Sigmoid colon (tissue), 7 donors: ENCODE measurements at places on chromosomes 16 and 17. TPM values are rescaled to one million over a fixed set of nuclear protein-coding genes. Genes with fewer than 3 reads are reported as not detected.

- peaks cover 60% of the 10 kb centered on the region for H3K27me3 ChIP-seq
- no peak overlapping the region for H3K27ac ChIP-seq
- H3K4me3 ChIP-seq = no peak overlapping the region
- peaks cover 30% of the 10 kb centered on the region for H3K36me3 ChIP-seq
Observed at GRCh38 chr16:88634141-88634993, 4.0 kb upstream of the IL17C start.

DNA sequence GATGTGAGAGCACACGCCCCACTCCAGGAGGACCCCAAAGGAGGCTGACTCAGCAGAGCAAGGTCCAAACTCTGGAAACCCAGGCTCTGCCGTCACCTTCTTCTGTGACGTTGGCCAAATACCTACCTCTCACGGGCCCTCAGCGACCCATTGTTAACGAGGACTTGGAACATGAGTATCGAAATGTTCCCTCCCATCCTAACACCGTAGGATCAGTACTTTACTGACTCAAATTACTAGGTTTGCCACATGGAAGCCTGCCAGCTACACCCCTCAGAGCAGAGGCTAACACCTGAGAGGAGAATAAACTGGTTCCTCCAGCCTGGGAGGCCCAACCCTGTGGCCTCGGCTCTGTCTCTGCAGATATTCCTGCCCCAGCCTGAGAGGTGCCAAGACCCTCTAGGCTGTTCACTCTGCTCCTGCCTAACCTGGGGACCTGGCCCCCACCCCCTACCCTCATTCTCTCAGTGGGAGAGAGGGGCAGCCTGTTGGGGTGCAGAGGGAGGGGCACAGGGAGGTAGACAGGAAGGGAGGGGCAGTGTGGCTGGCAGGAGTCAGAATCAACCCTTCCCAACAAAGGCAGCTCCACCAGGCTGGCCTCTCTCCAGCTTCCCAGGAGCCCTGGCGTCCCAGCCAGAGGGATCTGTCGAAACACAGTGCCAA lies 4.4 kb downstream of the PITPNM3 start:
- no peak overlapping the region for H3K4me3 ChIP-seq
- no peaks in the 10 kb centered on the region for H3K36me3 ChIP-seq
- DNase-seq = peak; percentile 85
- H3K4me1 ChIP-seq = peaks cover 48% of the 10 kb centered on the region
- peaks cover 14% of the 10 kb centered on the region for H3K27me3 ChIP-seq
- peak overlapping the region; percentile 82 for H3K27ac ChIP-seq

GRCh38 chr16:85396879-85397871 lies 215.9 kb upstream of the GSE1 start:
- DNase-seq = peak; percentile 65
- no peak overlapping the region for H3K4me3 ChIP-seq
- H3K27ac ChIP-seq = peak overlapping the region; percentile 83
- no peaks in the 10 kb centered on the region for H3K36me3 ChIP-seq

DNA sequence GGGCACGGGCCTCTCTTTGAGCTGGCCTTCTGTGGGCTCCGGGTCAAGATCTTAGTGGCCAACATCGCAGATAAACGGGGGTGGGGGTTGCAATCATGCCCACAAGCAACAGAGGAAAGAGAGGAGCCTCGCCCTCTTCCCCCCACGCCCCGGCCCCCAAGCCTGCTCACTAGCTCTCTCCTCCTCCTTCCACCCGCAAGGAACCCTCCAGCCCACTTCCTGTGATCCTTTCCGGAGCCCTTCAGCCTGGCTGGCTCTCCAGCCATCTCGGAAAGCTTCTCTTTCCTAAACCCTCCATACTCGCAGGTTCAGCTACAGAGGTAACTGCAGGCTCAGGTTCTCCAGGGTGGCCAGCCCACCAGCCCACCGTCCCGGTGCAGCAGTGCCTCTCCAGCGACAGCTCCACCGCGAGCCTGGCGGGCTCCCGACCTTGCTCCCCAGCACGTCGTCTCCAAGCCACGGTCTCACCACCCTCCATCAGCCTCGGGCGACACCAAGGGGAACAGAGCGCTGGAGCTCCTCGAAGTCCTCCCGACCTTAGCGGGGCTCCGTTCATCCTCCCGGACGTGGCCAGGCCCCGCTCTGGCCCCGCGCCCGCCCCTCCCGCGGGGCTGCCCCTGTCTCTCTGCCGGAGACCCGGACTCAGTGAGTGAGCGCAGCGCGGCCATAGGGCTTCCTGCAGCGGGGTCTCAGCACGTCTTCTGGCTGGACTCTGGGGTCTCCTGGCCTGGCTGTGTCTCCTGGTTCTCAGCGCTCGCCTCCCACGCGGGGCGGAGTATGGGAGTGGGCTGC lies 12.9 kb upstream of the ODF4 start:
- DNase-seq = peak; percentile 72
- H3K4me1 ChIP-seq = no peaks in the 10 kb centered on the region
- peak overlapping the region; percentile 15 for H3K27ac ChIP-seq
- no peaks in the 10 kb centered on the region for H3K36me3 ChIP-seq
- peaks cover 2% of the 10 kb centered on the region for H3K27me3 ChIP-seq

DNA sequence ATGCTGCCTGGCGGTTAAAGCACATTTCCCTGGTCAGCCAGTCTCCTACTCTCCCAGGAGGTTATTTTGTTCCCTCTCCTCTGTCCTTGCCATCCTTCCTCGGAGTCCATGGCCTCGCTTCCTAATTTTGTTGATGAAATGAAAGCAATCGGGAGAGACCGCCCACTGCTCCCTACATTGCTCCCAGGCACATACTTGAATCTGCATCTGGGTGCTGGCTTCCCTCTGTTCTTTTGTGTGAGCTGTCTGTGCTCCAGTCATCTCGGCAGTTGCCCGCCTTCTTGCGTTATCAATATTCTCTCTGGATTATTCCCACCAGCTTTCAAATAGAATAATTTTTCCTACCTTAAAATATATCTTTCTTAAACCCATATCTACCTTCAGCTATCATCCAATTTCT lies 11.1 kb downstream of the KRT23 start:
- DNase-seq = no peak
- H3K27me3 ChIP-seq = no peaks in the 10 kb centered on the region
- peaks cover 5% of the 10 kb centered on the region for H3K4me1 ChIP-seq
- no peak overlapping the region for H3K27ac ChIP-seq
- H3K36me3 ChIP-seq = no peaks in the 10 kb centered on the region

DNA sequence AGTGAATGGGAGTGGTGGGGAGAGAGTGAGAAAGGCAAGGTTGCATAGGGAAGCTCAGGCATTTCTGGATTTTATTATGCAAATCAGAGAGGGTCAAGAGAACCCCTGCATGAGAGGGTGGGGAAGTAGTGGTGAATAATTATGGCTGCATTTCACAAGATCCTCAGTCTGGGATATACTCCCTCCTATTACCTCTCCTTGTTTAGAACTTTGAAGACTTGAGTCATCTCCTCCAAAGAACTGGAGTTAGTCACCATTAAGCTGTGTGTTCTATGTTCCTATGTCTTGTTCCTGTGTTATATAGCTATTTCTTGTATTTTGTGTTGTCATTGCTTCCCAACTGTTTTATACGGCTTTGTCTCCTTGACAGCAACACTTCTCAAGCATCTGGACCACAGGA lies 18.4 kb downstream of the SOX9 start:
- peaks cover 6% of the 10 kb centered on the region for H3K4me1 ChIP-seq
- no peaks in the 10 kb centered on the region for H3K27me3 ChIP-seq
- no peak overlapping the region for H3K27ac ChIP-seq
- H3K36me3 ChIP-seq = no peaks in the 10 kb centered on the region
- H3K4me3 ChIP-seq = no peak overlapping the region
- no peak for DNase-seq

DNA sequence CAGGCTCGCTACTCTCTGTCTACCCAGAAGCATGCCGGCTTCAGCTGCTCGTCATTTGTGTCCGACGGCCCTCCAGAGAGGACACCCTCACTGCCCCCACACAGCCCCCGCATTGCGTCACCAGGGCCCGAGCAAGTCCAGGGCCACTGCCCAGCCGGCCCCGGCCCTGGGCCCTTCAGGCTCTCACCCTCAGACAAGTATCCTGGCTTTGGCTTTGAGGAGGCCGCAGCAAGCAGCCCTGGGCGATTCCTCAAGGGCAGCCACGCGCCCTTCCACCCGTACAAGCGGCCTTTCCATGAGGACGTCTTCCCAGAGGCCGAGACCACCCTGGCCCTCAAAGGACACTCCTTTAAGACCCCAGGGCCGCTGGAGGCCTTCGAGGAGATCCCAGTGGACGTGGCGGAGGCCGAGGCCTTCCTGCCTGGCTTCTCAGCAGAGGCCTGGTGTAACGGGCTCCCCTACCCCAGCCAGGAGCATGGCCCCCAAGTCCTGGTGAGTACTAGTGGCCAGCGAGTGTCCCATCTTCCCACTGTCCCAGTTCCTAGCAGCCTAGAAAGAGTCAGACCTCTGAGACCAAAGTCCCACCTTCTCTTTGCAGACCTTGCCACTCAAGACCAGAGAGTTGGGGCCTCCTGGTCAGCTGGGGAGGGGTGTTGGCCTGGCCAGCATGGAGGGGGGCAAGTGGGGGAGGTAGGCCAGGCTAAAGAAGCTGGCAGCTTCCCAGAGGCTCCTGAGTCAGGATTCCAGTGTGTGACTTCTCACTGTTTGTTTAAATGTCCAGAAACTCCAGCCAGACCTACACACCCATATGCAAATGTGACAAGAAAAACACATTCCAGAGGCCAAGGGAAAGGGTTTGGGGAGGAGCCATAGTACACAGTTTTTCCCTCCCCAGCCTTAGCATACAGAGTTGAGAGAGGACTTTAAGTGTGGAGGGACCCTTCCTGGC lies 18.6 kb downstream of the FOXN1 start:
- no peak overlapping the region for H3K27ac ChIP-seq
- H3K4me3 ChIP-seq = no peak overlapping the region
- H3K4me1 ChIP-seq = no peaks in the 10 kb centered on the region

DNA sequence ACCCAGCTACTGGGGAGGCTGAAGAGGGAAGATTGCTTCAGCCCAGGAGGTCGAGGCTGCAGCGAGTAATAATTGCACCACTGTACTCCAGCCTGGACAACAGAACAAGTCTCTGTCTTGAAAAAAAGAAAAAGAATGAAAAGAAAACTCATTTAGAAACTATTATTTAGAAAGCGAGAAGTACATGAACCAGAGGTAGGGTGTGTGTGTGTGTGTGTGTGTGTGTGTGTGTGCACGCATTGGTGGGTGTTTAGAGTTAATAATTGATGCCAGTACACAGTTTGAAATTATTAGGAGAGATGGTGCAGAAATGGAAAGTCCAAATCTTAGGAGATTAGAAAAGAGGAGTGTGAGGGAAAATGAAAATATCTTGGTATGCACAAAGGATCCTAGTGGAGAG lies 106.6 kb downstream of the MRTFB start:
- no peaks in the 10 kb centered on the region for H3K27me3 ChIP-seq
- no peak overlapping the region for H3K4me3 ChIP-seq
- DNase-seq = no peak
- H3K36me3 ChIP-seq = no peaks in the 10 kb centered on the region
- no peaks in the 10 kb centered on the region for H3K4me1 ChIP-seq
- H3K27ac ChIP-seq = no peak overlapping the region

GRCh38 chr17:17713839-17714238 lies 32.6 kb downstream of the RAI1 start:
- peak; percentile 82 for DNase-seq
- peak overlapping the region; percentile 88 for H3K27ac ChIP-seq
- no peak overlapping the region for H3K4me3 ChIP-seq
- H3K27me3 ChIP-seq = no peaks in the 10 kb centered on the region
- peaks cover 64% of the 10 kb centered on the region for H3K4me1 ChIP-seq

GRCh38 chr17:55433029-55433628 lies 11.5 kb upstream of the MMD start:
- no peaks in the 10 kb centered on the region for H3K27me3 ChIP-seq
- no peaks in the 10 kb centered on the region for H3K36me3 ChIP-seq
- H3K4me1 ChIP-seq = no peaks in the 10 kb centered on the region

DNA sequence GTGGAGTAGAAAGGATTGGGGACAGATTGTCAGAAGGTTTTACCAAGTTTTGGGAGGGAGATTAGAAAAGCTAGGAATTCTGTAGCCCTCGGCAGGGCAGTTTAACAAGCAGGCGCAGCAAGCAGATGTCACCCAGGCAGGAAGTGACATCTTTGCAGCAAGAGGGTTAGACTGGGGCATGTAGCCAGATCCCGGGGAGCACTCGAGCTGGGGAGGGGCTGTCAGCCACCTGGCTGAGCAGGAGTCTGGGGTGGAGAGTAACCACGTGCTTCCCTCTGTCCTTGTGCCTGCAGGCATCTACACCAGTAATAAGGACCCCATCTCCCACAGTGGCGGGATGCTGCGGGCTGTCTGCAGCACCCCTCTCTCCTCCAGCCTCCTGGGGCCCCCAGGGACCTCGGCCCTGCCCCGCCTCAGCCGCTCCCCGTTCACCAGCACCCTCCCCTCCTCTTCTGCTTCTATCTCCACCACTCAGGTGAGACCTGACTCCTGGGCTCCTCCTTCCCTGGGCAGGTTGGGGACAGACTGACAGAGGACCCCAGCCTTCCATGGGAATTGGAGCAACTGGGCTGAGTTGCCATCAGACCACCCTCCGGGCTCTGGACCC lies 12.2 kb downstream of the MLLT6 start:
- H3K27ac ChIP-seq = no peak overlapping the region
- no peak overlapping the region for H3K4me3 ChIP-seq
- peaks cover 49% of the 10 kb centered on the region for H3K36me3 ChIP-seq
- no peaks in the 10 kb centered on the region for H3K27me3 ChIP-seq
- H3K4me1 ChIP-seq = no peaks in the 10 kb centered on the region
- no peak for DNase-seq

GRCh38 chr16:24953721-24954120 lies 61.4 kb downstream of the ARHGAP17 start:
- H3K4me3 ChIP-seq = no peak overlapping the region
- no peaks in the 10 kb centered on the region for H3K4me1 ChIP-seq
- H3K27me3 ChIP-seq = no peaks in the 10 kb centered on the region
- no peak overlapping the region for H3K27ac ChIP-seq

GRCh38 chr16:19678804-19679203 lies 39.2 kb downstream of the KNOP1 start:
- DNase-seq = no peak
- no peak overlapping the region for H3K27ac ChIP-seq
- H3K27me3 ChIP-seq = no peaks in the 10 kb centered on the region
- H3K4me3 ChIP-seq = no peak overlapping the region

DNA sequence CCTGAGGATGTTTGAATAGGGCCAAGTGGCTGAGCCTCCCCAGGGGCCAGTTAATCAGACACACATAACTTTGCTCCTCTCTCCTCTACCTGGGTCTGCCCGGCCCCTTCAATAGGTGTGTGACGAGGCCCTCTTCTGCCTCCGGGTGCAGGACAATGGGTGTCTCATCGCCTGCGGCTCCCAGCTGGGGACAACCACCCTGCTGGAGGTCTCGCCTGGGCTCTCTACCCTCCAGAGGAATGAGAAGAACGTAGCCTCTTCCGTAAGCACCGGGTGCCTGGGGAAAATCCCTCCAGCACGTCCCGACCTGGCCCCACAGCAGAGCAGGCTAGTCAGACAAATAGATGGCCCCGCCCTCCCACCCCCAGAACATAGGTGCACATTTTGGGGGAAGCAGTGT lies 16.1 kb upstream of the KIF19 start:
- H3K27me3 ChIP-seq = no peaks in the 10 kb centered on the region
- no peaks in the 10 kb centered on the region for H3K4me1 ChIP-seq
- no peaks in the 10 kb centered on the region for H3K36me3 ChIP-seq
- no peak overlapping the region for H3K27ac ChIP-seq

Gene RGS11
- total RNA-seq = 24.9 TPM

Gene CACNG1
- total RNA-seq = not detected

Gene ABI3
- total RNA-seq = 2.5 TPM

Gene CSF3
- not detected for total RNA-seq

Gene MT1H
- total RNA-seq = not detected

Gene EVPL
- total RNA-seq = 8.0 TPM

Gene MT1A
- not detected for total RNA-seq

Gene NUDT21
- 44.1 TPM for total RNA-seq

Gene B3GNT9
- total RNA-seq = 18.8 TPM

Gene ABCC12
- total RNA-seq = not detected

Gene PPP1R27
- not detected for total RNA-seq

Gene GUCY2D
- total RNA-seq = not detected

Gene SLFN13
- 11.1 TPM for total RNA-seq
